ENCODE measurements at places on chromosomes 1 and 21.

DNA sequence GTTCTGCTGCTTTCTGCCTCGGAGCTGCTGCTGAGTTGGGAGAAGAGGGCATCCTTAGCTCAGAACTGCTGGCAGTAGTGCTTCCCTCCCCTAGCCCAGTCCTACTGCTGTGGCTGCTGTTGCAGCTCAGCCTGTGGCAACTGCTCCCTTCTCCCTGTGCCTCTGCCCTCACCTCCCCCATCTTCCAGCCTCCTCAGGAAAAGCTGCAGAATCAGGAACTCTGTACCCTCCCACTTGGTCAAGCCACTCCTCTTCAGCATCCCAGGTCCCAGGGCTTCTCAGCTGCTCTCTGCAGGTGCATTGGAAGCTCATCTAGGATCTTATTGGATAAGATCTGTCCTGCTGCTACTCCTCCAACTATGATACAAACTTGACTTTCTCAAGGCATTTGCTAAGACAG lies 316.7 kb downstream of the BRINP2 start:
- DNase-seq = no peak

- no peak for DNase-seq
Measured at GRCh38 chr1:5386371-5386770, 605.9 kb downstream of the NPHP4 start.

GRCh38 chr1:116947092-116947860 lies 37.6 kb downstream of the PTGFRN start:
- no peak for DNase-seq

DNA sequence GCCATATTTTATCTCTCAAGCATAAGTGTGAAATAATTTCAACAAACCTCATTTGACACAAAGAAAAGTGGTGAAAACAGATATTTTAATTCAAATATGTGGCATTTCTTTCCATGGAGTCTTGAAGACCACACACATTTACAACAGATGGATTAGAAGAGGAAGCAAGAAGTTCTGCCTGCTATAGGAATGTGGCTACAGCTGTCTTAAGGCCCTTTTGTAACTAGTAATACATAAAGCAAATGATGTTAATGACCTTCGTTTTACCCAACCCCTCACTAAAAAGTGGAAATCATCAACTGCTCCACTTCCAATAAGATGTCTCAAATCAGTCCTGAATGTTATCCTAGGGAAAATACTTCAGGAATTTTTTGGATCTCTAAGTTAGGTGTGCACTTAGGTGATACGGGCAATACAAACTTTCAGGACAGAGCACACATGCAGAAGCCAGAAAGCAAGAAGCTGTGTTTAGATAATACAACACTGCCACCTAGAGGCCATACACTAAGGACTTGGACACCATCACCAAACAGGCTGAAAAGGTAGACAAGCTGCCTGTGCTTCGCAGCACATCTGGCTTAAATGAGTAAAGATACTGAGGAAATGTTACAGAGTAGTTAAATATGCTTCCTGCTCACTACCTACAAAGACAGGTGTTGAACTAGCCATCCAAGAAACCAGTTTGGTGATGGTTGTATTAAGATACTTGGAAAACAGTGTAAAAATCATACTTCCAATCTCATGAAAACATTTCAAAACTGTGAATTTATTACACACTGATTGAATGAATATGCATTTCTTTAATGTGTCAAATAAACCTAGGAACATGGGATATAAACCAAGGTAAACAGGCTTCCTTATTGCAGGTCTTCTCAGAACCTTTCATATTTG lies 24.4 kb downstream of the RRAGC start:
- DNase-seq = peak; percentile 66

DNA sequence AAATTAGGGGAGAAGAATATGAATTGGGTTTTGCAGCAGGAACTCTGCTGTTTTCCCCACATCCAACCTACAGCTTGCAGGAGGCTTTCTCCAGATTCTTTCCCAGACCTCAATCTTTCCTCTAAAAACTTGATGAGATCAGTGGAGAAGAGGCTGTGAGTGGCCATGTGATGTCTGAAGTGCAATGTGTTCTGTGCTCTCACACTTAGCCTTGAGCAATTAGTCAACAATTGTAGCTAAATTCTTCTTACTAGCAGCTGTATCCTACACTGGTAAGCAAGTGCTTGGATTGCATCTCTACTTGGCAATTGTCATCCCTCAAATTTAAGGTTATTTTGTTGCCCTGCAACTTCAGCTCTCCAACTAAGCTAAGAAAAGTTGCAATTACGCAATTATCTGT lies 807.3 kb upstream of the RGS18 start:
- no peak for DNase-seq

GRCh38 chr1:155940993-155941844 lies at the start of gene RXFP4:
TSS of gene RXFP4 (plus strand) at chr1:155941638. CDS start at chr1:155941710, 72 bp downstream.
- DNase-seq = no peak

- no peak for DNase-seq
Measured at GRCh38 chr1:19840228-19840627, 25.1 kb upstream of the RNF186 start.

GRCh38 chr1:159924025-159924790 lies 1.1 kb downstream of the TAGLN2 start:
- peak; percentile 85 for DNase-seq

GRCh38 chr1:171110621-171111326 lies 20.1 kb downstream of the FMO3 start:
- no peak for DNase-seq

GRCh38 chr1:41844781-41845272 lies 73.9 kb downstream of the HIVEP3 start:
- DNase-seq = no peak

DNA sequence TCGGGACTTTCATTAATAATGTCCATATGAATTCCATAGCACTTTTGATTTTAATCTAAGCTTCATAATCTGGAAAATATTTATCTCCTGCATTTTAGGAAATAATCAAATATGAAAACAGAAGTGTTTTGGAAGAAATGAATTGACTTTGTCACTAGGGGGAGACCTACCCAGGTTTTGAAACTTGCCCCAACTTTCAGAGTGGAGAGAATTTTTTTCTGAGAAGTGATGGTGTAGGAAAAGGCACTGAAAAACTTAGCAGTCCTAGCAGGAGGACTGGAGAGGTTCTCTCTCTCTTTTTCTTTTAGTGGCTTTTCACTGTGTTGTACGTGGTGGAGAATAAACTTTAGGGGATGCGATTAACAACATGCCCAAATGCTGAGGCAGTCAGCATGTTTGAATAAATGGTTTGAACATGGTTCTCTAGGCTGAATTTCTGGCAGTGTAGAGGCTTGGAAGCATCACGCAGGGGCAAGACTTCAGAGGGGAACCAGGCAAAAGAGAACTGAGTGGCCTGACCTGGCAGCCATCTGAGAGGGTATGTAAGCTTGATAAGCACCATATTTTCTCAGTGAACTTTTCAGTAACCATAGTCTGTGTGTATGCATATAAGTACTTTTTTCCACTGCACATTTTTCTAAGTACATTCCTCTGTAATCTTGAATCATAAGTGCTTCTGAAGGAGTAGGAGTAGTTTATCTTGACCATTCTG lies 68.3 kb upstream of the NEK7 start:
- peak; percentile 22 for DNase-seq

DNA sequence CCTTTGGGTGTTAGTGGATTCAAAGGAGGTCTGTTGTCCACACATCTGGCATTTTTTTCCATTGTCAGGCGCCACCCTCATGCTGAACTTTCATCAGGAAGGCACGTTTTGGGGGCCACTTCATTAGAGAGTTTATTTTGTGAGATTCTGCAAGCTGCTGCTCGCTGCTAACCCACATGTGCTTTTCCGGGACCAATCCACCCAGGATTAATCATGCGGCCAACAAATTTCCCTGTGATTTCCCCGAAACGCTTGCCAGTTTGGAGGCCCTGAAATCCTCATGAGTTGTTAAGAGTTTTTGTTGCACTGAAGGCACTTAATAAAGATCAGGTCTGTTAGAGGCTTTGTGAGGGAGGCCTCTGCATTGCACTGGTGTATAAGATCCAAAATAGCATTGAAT lies 2.4 kb downstream of the PDPN start:
- no peak for DNase-seq

- DNase-seq = peak; percentile 8
Measured at GRCh38 chr1:215606564-215607168, 39.6 kb downstream of the KCTD3 start.

- DNase-seq = no peak
Measured at GRCh38 chr1:54325703-54326461, 80.3 kb downstream of the SSBP3 start.

DNA sequence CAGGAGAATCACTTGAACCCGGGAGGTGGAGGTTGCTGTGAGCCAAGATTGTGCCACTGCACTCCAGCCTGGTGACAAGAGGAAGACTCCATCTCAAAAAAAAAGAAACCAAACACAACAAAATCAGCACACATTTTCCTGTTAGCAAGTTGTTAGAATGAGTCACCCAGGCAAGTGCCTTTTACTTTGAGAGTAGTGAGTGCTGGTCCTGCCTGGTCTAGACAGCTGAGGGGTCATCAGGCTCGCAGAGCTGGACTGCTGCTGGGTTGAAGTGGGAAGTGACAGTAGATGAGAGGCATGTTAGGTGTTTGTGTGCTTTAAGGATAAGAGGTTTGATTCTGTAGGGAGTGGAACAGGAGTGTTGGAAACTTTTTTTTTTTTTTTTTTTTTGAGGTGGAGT lies 31.9 kb downstream of the GNPAT start:
- no peak for DNase-seq

- no peak for DNase-seq
Measured at GRCh38 chr1:56235909-56236510, 343.4 kb downstream of the PLPP3 start.
